ENCODE measurements at places on chromosomes 5 and 9. TPM values are rescaled to one million over a fixed set of nuclear protein-coding genes. Genes with fewer than 3 reads are reported as not detected.

GRCh38 chr9:109640580-109641371 lies 139.2 kb upstream of the PALM2AKAP2 start:
- no peaks in the 10 kb centered on the region for H3K27me3 ChIP-seq
- H3K36me3 ChIP-seq, result no peaks in the 10 kb centered on the region
- no peak overlapping the region for H3K27ac ChIP-seq
- H3K4me3 ChIP-seq, result no peak overlapping the region
- H3K4me1 ChIP-seq, result no peaks in the 10 kb centered on the region

DNA sequence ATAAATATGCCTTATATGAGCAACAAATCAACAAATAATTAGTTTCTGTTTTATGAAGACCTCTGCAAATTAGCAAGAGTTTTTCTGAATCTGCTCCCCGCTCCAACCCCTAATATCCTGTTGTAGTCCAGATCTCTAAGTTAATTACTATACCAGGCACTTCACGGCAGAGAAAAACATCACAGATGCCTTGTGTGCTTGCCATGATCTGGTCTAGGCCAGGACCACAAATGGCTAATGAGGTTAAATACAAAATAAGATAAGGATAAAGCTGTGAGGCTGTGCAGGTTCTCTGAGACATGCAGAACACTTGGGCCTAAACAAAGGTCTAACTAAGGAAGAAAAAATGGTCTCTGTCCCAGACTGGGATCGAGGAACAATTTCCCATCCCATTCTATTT lies 150.8 kb downstream of the SLIT3 start:
- H3K27ac ChIP-seq, result no peak overlapping the region
- no peak for DNase-seq
- no peaks in the 10 kb centered on the region for H3K36me3 ChIP-seq
- no peaks in the 10 kb centered on the region for H3K4me1 ChIP-seq

DNA sequence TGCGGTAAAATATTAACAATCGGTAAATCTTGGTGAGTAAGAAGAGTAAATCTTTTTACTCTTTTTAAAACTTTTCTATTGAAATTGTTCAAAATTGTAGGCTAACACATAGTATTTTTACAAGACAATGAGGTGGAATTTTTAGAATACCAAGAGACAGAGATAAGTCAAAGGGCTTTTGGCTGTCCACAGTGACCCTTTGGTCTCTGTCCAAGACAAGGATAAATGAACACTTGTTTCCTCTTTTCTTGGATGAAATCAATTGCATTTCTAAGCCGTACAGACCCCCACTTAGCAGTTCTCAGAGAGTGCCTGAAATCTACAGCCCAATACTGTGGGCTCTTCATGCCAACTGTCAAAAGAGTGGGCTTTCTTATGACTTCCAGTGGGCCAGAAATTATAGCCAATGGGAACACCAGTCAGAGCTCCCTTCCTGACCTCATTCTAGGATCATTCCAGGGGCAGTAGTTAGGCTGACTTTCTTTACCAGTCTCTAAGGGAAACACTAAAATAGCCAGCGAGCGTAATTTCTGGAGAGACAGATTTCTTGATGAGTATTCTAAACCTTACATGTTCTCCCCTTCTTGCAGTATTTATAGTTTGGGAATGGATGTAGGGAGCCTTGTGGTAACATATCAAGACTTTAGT lies 74.1 kb downstream of the GALNT10 start:
- H3K4me1 ChIP-seq, result peaks cover 9% of the 10 kb centered on the region
- no peak for DNase-seq
- H3K27ac ChIP-seq, result no peak overlapping the region
- no peaks in the 10 kb centered on the region for H3K36me3 ChIP-seq

- H3K36me3 ChIP-seq, result peaks cover 83% of the 10 kb centered on the region
- H3K27ac ChIP-seq, result no peak overlapping the region
- DNase-seq, result no peak
Measured at GRCh38 chr5:883475-884181, 9.0 kb downstream of the BRD9 start.

DNA sequence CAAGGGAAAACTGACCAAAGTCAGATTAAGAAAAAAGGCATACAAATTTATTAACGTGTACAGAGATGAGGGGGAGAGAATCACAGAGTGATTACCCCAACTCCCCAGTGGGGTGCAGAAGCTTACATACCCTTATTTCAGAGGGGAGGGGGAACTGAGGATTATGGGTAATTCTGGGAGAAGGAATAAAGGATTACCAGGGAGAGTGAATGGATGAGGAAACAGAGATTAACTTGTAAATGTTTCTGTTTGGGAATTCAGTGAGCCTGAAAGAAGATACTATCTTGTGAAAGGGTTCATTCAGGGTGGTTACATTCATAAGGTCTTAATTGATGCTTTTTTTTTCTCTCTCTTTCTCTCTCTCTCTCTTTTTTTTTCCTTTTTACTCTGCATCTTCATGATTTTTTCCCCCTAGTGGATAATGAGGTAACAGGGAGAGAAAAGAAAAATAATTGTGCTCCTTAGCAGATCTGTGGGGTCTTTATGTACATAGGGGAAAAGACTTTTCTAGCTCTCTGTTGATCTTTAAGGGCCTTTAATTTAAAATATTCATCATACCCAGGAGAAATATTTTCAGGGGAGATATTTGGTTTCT lies 49.4 kb downstream of the TARS1 start:
- no peak overlapping the region for H3K4me3 ChIP-seq
- DNase-seq, result no peak
- no peaks in the 10 kb centered on the region for H3K27me3 ChIP-seq
- no peak overlapping the region for H3K27ac ChIP-seq

- DNase-seq, result no peak
- no peak overlapping the region for H3K27ac ChIP-seq
- H3K36me3 ChIP-seq, result no peaks in the 10 kb centered on the region
- H3K27me3 ChIP-seq, result no peaks in the 10 kb centered on the region
- no peak overlapping the region for H3K4me3 ChIP-seq
Measured at GRCh38 chr5:84589926-84590325, 205.2 kb upstream of the EDIL3 start.

DNA sequence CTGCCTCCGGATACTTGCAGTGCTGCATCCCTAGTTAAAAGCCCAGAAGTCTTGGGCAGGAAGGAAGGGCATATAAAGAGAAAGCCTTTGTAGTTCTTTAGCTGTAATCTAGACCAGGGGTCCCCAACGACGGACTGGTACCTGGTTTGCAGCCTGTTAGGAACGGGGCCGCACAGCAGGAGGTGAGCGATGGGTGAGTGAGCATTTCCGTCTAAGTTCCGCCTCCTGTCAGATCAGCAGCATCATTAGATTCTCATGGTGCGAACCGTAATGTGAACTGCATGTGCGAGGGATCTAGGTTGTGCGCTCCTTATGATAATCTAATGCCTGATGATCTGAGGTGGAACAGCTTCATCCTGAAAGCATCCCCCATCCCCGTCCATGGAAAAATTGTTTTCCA lies 1.6 kb upstream of the SMIM15 start:
- H3K27me3 ChIP-seq, result no peaks in the 10 kb centered on the region
- H3K27ac ChIP-seq, result no peak overlapping the region
- peaks cover 14% of the 10 kb centered on the region for H3K36me3 ChIP-seq

DNA sequence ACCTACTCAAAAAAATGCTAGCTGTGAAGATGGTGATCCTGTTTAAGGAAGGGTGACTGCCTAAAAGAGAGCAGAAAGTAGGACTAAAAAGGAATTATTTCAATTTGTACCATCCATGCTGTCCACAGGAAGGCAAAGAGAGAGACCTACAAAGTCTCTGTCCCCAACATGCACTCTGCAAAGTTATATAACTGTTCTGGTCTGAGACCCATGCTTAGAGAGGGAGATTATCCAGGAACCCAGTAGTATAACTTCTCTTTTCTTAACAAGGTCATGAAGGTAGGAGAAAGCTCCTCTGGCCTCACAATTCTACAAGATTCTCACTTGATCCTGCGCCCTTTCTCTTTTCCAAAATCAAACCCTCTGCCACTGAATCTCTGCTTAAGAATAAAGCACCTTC lies 25.8 kb downstream of the SLC22A4 start:
- no peak overlapping the region for H3K4me3 ChIP-seq
- no peak overlapping the region for H3K27ac ChIP-seq
- no peaks in the 10 kb centered on the region for H3K36me3 ChIP-seq
- no peak for DNase-seq
- no peaks in the 10 kb centered on the region for H3K4me1 ChIP-seq
- no peaks in the 10 kb centered on the region for H3K27me3 ChIP-seq

GRCh38 chr5:177520916-177521513 lies 4.3 kb upstream of the DDX41 start:
- DNase-seq, result no peak
- H3K4me1 ChIP-seq, result peaks cover 12% of the 10 kb centered on the region
- peak overlapping the region; percentile 24 for H3K27ac ChIP-seq
- no peak overlapping the region for H3K4me3 ChIP-seq

- DNase-seq, result no peak
- no peaks in the 10 kb centered on the region for H3K27me3 ChIP-seq
- peaks cover 3% of the 10 kb centered on the region for H3K4me1 ChIP-seq
Measured at GRCh38 chr5:66814146-66814991, 218.2 kb downstream of the MAST4 start.

DNA sequence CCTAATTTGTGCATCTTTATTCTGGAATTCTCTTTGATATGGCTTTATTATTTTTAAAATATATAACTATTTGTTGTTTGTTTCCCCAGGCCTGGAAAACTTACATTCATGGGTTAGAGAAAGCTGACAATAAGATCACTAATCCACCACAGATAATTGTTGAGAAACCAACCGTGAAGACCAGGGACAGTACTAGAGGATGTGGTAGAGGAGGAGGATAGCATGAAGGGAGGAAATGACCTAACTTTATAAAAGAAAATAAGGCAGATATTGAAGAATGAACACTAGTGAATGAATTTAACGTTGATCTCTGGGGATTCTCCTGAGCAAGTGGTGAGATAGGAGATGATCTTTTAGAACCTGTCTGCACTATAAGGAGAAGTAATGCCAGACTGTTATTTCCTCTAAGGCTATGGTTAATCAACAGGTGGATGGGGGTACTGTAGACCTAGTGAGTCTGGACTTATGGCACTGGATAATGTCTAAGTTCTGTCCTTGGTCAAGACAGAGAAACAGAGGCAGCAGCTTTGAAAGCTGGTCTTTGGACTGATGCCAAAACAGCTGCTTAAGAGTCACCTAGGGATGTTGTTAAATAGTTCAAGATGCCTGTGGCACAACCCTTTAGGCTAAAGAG lies 52.4 kb downstream of the NREP start:
- H3K4me1 ChIP-seq, result no peaks in the 10 kb centered on the region
- DNase-seq, result no peak
- no peak overlapping the region for H3K4me3 ChIP-seq

DNA sequence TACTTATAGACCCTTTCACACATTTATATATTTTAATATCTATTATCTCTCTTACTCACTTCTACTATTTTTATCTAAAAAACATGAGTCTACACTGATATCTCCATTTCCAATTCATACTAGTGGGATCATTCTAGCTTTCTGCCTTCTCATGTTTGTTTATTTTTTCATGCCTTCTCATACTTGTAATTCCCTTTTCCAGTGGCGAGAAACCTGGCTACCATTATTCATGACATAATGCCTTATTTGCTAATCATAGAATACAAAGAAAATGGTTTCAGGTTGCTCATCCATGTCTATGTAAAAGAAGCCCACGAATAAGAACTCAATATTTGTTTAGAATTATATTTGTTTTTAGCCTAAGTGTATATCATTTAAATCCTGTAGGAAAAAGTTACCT lies 232.7 kb upstream of the ACTBL2 start:
- no peaks in the 10 kb centered on the region for H3K36me3 ChIP-seq
- H3K4me1 ChIP-seq, result no peaks in the 10 kb centered on the region

DNA sequence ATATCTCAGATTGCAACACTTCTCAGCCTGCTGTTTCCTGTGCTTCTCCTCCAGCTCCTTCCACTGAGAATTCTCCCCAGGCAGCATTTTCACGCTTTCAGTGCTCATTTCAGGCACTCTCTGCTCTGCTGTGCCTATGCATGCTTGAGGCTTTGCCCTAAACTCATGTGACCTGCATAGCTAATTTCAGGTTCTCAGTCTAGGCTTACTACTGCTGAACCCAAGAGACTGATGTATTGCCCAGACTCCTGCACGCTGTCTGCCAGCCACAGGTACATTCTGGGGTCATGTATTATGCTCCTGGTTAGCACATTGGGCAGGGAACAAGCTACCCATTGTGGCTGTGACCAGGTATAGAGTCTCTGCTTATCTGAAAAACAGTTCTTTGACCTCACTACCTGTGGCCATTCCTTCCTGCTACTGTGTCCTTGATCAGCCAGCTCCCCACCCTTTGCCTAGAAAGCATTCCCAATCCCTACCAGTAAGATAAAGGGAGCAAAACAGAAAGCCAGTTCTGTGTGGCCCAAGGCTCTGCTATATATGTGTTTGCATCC lies 34.7 kb downstream of the PIP5K1B start:
- no peak overlapping the region for H3K27ac ChIP-seq
- no peaks in the 10 kb centered on the region for H3K36me3 ChIP-seq
- no peak overlapping the region for H3K4me3 ChIP-seq
- no peaks in the 10 kb centered on the region for H3K4me1 ChIP-seq
- H3K27me3 ChIP-seq, result no peaks in the 10 kb centered on the region

DNA sequence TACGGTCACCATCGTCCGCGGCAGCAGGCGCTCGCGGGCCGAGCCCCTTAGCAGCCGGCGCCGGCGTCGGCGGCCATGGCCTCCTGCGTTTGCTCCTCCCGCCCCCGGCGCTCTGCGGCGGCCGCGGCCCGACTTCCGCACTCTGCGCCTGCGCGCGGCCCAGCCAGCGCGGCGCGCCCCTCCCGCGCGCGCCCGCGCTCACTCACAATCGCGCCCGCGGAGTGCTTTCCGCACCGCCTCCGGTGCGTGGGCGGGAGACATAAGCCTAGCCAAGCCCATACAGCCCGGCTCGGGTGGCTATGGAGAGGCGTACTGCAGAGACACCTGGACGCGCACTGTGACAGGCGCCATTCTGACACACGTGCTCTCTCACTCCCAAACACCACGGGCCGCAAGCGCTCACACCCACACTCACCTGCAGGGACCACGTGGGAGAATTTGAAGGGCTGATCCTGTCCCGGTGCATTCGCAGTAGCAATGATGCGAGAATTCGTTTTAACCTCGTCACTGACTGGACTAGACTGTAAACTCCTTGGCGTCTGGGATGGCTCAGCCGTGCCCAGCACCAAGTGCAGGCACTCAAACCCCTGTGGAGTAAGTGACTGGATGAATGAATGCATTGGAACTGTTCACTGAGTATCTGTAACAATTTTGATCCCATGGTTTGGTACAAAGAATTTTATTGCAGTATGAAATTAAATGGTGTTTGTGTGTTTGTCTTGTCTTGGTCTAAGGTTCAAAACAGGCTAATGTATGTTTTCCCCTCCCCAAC lies at the start of gene RNF145:
Gene RNF145, minus strand, starts transcription at position 116 of the 772 bp plus-strand sequence. CDS start 5,936 bp downstream, outside the sequence.
- no peaks in the 10 kb centered on the region for H3K36me3 ChIP-seq
- no peaks in the 10 kb centered on the region for H3K27me3 ChIP-seq
- peaks cover 31% of the 10 kb centered on the region for H3K4me1 ChIP-seq
- peak; percentile 95 for DNase-seq

DNA sequence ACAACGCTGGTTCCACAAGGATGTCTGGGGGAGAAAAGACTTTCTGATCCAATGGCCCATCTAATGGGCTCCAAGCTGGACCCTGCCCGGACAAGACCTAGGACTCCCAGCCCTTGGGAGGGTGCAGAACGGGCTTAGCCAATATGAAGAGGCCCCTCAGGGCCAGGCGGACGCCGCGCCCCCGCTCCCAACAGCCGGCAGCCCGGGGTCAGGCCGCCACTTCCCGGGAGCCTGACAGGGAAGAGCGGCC lies 493 bp downstream of the P4HA2 start:
- peak overlapping the region; percentile 35 for H3K4me3 ChIP-seq
- no peaks in the 10 kb centered on the region for H3K36me3 ChIP-seq
- no peaks in the 10 kb centered on the region for H3K4me1 ChIP-seq
- H3K27me3 ChIP-seq, result no peaks in the 10 kb centered on the region
- DNase-seq, result no peak

Gene BARX1
- not detected for total RNA-seq

Gene ZNF169
- total RNA-seq, result 8.1 TPM

Gene PCDHGA4
- 0.11 TPM for total RNA-seq

Gene KCTD16
- not detected for total RNA-seq

Gene IL13
- total RNA-seq, result 71.3 TPM

Gene NUDT12
- total RNA-seq, result 1.7 TPM

Gene FOXD4L6
- total RNA-seq, result not detected
